ENCODE measurements at places on chromosomes 6 and 20. TPM values are rescaled to one million over a fixed set of nuclear protein-coding genes. Genes with fewer than 3 reads are reported as not detected.

Gene XKR7
- under 0.01 TPM for total RNA-seq

Gene FOXF2
- 55.7 TPM for total RNA-seq

Gene MSH5
- total RNA-seq: 15.9 TPM

Gene HLA-A
- total RNA-seq: 453 TPM

Gene PGC
- not detected for total RNA-seq

Gene ANKRD66
- not detected for total RNA-seq

Gene CYP24A1
- total RNA-seq: not detected

Gene ADGRG6
- 0.33 TPM for total RNA-seq

Measured in smooth muscle cell of trachea (primary cell).